GM12878 (cell line): ENCODE measurements at places on chromosomes 2 and 18. TPM values are rescaled to one million over a fixed set of nuclear protein-coding genes. Genes with fewer than 3 reads are reported as not detected.

SULT1C4 gene
- not detected in 2 replicates for total RNA-seq

ZAP70 gene
- 2.5 and 2.9 TPM in 2 replicates for total RNA-seq

- DNase-seq = peak; percentile 93
Measured at GRCh38 chr2:191020221-191020741, 6.3 kb upstream of the STAT1 start.

PIEZO2 gene
- total RNA-seq = 38.2 and 42.3 TPM in 2 replicates

PJVK gene
- 2.9 and 3.1 TPM in 2 replicates for total RNA-seq

DNA sequence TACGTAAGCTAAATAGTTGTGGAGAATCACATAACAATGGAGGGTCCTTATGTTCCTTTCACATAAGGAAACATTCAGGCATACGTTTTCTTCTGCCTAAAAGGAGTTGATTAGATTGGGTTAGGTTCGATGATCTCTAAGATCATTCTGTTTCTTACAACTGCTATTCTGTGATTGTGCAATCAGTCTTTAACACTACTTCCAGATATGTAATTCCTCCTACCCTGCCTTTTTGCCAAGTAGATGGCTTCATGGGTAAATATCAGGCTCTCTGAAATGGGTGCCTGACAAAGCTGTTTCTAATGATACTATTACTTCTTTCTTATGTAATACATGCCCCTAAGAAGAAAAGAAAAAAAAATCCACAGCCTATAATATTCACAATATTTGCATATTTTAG is 321.5 kb downstream of the XIRP2 start:
- DNase-seq = no peak
